Cortex of kidney (tissue), 1 donor: ENCODE measurements at places on chromosomes 3 and 15.

- no peak for DNase-seq
Observed at GRCh38 chr3:46517016-46517783, 19.4 kb downstream of the RTP3 start.

GRCh38 chr15:34717729-34718128, 37.1 kb downstream of the GJD2 start:
- DNase-seq = no peak

DNA sequence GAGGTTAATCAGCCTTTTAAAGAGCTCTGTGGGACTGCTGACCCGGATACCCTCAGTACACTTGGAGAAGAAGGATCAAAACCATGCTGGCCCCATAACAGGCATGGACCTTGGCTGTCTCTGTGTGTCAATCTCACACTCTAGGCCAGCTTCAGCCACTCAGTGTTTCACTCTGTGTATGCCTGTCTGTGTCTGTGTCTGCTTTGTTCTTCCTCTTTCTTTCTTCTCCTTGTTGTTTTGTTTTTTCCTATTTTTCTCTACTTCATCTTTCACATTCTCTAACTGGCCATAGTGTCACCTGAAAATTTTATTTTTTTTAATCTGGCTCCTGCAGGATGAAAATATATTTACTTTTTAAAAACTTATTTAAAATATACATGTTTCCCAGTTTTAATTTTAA, 51.1 kb downstream of the SERP1 start:
- DNase-seq = no peak

GRCh38 chr3:48064292-48064829, 48.1 kb upstream of the MAP4 start:
- no peak for DNase-seq

DNA sequence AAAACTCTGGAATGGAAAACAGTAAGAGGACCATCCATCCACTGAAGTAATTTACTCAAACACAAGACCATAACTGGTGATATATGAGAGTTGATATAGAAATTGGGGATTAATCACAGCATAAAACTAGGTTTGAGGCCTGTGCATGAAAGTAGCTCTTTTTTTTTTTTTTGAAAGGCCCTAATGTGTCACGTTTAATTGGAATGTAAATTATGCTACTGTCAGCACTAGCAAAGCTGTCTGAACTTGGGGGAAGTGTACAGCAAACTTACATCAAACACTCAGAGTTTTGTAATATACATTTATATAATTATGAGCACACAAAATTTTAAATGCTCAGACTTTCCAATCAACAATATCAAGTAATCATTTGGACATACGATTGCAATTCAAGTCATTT, 154.1 kb downstream of the GREM1 start:
- no peak for DNase-seq

- DNase-seq = no peak
Observed at GRCh38 chr3:52827866-52828376, 2.6 kb downstream of the ITIH4 start.

GRCh38 chr3:35675206-35675605, 35.9 kb downstream of the ARPP21 start:
- DNase-seq = no peak

GRCh38 chr3:129936757-129937156, 37.8 kb upstream of the TRH start:
- DNase-seq = no peak

DNA sequence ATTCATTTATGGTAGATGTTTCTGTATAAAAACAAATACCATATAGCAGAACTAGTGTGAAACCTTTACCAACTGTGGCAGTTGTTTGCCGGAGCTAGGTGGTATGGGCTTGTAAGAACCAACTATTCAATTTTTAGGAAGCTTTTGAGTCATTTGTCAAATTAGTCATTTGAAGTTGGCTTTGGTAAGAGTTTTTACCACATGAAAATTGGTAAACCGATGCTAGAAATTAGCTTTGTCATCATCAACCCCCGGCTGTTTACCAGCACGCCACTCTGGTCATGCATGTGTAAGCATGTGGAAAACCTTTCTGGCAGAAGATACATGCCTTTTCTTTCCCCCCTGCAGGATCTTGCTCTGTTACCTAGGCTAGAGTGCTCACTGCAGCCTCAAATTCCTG, 63.3 kb downstream of the IL1RAP start:
- no peak for DNase-seq

- DNase-seq = no peak
Observed at GRCh38 chr15:96047255-96047931, 283.1 kb upstream of the NR2F2 start.

GRCh38 chr3:106746286-106746685, 631.0 kb upstream of the CCDC54 start:
- DNase-seq = no peak

- no peak for DNase-seq
Observed at GRCh38 chr15:56468401-56468800, 3.5 kb upstream of the MNS1 start.

DNA sequence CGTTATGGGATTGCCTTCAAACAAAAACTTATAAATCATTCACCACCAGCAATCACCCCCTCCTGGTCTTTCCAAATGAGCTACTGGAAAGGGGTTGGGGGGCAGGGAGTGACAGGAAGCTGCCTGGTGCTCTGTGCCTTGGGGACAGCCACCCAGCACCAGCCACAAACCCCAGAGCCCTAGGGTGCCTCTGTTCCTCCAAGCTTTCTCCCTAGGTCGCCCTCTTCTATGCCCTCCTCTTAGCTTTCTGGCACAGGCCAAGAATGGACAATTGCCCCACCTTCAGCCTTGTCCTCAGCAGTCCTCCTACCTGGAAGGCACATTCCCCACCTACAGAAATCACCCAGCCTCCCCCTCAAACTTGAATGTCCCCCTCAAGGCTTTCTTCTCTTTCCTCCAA, 3.3 kb downstream of the OXTR start:
- no peak for DNase-seq

DNA sequence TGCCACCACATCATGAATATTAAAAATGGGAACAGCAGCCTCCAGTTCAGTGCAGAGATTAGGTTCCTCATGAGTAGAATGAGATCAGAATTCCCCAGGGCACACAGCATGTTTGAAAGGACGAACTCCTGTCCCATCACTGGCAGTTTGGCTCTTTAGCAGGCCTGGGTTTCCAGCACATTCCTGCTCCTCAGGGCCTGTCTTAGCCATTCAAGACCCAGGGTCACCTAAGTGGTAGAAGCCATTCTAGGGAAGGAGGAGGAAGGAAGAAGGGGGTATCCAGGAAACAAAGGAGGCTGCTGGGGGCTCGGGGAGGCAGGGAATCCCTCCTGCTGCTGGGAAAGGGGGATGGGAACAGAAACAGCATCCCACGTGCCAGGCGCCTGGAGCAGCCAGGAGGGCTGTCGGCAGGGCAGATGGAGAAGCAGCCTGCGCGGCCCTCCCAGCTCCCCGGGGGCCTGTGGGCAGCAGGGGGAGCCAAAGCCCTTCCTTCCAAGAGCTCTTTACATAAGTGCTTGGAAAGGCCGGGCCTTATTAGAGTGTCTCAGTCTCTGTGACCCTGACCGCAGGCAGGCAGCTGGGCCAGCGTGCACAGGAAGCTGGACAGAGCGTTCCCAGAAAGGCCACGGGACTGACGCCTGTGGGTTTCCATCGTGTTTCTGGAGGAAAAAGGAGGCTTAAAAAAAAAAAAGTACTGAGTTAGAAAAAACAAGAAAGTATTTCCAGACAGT, 24.7 kb downstream of the LOXL1 start:
- DNase-seq = peak; percentile 26

DNA sequence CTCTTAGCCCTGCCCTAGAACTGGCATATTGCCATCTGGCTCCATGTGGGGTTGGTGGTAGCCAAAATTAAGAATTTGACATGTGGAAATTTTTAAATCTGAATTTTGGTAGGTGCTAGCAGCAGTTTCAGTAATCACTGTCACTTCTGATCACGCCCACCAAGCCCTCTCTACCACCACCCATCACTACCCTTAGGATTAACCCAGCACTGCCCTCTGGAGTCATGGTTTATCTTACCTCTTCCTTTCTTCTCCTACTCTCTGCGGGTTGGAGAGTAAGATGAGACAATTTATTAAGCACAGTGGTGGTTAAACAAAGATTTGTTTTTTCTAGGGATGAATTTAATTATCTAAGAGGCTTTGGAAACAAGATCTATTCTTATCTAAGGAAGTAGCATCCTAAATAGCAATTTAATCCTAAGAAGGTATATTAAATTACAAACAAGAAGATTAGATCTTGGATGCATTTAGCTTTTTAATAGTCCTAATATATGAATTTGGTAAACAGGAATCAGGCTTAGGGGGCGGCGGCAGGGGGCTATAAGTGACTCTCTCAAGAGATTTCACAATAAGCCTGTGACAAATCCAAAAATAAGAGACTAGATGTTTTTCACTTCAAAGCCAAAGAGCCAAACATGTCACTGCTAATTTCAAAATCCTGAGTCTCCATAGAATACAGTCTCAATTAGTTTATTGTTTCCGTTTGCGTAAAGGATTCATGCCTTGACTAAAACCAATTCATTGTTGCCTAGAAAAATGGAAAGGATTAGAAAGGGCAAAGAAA, 498.4 kb upstream of the UBE2E2 start:
- no peak for DNase-seq

DNA sequence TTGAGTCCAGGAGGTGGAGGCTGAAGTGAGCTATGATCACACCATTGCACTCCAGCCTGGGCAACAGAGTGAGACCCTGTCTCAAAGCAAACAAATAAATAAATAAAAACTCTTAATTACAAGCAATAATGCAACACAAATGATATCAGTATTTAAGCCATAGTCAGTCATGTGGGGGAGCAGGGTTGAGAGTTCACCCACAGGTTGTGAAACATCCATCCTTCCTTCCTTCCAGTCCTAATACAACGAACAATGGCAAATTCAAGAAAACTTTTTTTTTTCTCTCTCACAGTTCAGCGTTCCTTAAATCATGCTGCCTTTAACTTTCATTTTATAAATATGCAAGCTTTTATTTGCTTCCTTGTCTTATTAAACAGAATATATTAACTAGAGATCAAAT, 24.1 kb downstream of the ZNF592 start:
- DNase-seq = no peak

GRCh38 chr3:129291236-129291886, 12.7 kb downstream of the HMCES start:
- no peak for DNase-seq

DNA sequence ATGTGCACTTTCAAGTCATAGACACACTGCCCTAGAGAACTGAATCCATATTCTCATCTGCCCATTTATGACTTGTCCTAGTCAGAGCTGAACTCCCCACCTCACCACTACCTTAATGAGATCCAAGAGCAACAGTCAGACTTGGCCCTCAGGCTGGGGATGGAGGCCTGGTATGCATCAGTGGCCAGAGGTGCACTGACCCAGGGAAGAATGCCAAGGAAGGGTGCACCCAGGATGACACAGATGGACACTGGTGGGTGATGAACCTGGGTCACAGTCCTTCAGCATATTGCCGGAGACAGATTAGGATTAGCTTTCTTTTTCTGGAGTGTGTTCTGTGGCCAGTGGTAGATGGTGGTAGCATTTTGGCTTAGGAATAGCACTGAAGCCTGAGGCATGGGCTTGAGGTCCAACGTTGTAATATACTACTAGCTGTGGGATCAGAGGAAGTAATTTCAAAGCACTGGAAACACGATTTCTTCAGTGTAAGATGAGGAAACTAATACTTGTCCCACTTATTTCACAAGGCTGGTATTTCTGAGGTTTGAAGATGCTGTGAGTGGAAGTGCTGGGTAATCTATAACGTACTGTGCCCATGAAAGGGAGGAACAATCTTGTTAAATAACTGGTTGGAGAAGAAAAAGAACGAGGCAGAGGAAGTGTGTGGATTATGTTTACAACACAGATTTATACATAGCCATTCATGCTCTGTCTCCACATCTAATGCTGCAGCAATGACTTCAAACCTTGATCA, 265.0 kb downstream of the THRB start:
- no peak for DNase-seq

DNA sequence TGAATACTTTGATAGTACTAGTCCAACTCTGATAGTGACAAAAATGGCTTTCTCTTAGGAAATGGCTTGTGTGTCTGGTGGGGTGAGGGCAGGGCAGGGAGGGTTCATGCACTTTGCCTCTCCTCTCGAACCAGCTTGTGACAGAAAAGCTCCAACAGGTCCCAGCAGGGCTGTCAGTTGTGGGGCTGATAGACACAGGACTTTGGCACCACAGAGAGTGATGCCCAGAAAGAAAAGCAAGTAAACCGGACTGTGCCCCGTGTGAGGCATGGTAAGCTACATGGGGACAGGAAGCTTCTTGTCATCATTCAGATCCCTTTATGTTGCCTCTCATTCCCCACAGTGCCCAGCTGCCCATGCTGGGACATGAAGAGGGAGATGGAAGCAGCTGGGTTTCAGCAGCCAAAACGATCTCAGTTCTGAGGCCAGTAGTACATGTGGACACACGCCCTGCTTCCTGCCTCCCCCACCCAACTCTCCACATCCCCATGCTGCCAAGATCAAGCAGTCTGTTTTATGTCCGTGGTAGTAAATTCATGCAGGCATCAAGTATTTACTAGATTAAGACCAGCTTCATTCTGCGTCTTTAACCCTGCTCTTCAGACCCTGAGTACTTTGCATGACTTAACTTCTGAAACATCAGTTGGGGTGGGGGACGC, 29.7 kb upstream of the LIPC start:
- DNase-seq = no peak
